ENCODE measurements at places on chromosomes 1 and 21. TPM values are rescaled to one million over a fixed set of nuclear protein-coding genes. Genes with fewer than 3 reads are reported as not detected.

RAB3GAP2 gene
- 12.7 TPM for total RNA-seq

ETNK2 gene
- 3.4 TPM for total RNA-seq

ZNF683 gene
- total RNA-seq, result not detected

GNG12 gene
- 30.4 TPM for total RNA-seq

HCN3 gene
- 4.8 TPM for total RNA-seq

KCNQ4 gene
- total RNA-seq, result 0.24 TPM

GJA9 gene
- not detected for total RNA-seq

C8A gene
- total RNA-seq, result not detected

TLCD4 gene
- 3.6 TPM for total RNA-seq

FAM72C gene
- total RNA-seq, result 2.8 TPM

ADGRL2 gene
- total RNA-seq, result 12.8 TPM

OR2L13 gene
- total RNA-seq, result not detected

EPHA2 gene
- 135 TPM for total RNA-seq

RPTN gene
- not detected for total RNA-seq

ACTA1 gene
- 0.18 TPM for total RNA-seq

RASSF5 gene
- 1.3 TPM for total RNA-seq

NCMAP gene
- total RNA-seq, result not detected

TIE1 gene
- not detected for total RNA-seq

CA6 gene
- not detected for total RNA-seq

CPTP gene
- total RNA-seq, result 20.4 TPM

SPRR2E gene
- total RNA-seq, result not detected

SLC26A9 gene
- 0.06 TPM for total RNA-seq

TDRD5 gene
- total RNA-seq, result 0.09 TPM

SERTAD4 gene
- 0.89 TPM for total RNA-seq

MFAP2 gene
- 0.21 TPM for total RNA-seq

TTC22 gene
- total RNA-seq, result not detected

PTPN7 gene
- total RNA-seq, result not detected

F13B gene
- total RNA-seq, result not detected

NBPF4 gene
- 0.23 TPM for total RNA-seq

USH2A gene
- not detected for total RNA-seq

CELA2B gene
- not detected for total RNA-seq

GABPB2 gene
- 3.8 TPM for total RNA-seq

ST6GALNAC3 gene
- total RNA-seq, result 0.75 TPM

HUNK gene
- 1.7 TPM for total RNA-seq

DNTTIP2 gene
- total RNA-seq, result 40.0 TPM

CHI3L2 gene
- not detected for total RNA-seq

HAPLN2 gene
- total RNA-seq, result 0.14 TPM

PRR9 gene
- total RNA-seq, result not detected
